GM23338 (cell line): ENCODE measurements at places on chromosomes 16 and 17.

DNA sequence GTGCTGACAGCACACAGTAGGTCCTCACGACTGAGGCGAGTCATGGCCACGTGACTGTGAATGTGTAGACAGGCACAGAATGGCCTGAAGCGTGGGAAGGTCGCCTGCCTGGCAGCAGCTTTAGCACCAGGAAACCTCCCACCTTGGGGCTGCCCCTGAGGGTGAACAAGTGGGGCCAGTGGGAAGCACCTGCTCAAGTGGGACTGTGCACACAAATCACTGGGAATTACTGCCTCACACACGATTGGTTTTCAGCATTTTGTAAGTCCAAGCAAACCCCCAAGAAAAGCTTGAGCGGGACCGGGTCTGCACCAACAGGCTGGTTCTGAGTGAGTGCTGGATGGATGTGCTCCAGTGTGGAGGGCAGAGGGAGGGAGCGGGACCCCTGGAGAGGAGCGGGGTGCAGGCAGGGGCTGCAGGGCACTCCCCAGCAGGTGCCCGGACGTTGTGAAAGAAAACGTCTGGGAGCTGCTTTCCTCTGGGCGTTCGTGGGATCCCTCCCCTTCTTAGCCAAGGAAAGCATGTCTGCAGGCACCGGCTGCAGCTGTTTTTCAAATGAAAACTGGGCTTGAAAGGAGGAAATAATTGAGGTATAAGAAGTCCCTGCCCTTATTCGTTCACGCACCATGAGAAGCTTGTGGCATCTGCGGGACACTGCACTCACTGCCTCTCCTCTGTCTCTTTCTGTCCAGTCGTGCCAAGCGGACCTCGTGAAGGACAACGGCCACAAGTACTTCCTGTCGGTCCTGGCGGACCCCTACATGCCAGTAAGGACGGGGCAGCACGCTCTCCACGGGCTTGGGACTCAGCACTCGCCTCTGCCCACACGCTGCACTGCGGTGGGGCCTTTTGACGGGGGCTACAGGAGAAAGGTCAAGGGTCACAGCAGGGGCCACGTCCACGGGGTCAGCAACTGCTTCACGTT is 111.7 kb upstream of the CHMP6 start:
- no peak for DNase-seq

DNA sequence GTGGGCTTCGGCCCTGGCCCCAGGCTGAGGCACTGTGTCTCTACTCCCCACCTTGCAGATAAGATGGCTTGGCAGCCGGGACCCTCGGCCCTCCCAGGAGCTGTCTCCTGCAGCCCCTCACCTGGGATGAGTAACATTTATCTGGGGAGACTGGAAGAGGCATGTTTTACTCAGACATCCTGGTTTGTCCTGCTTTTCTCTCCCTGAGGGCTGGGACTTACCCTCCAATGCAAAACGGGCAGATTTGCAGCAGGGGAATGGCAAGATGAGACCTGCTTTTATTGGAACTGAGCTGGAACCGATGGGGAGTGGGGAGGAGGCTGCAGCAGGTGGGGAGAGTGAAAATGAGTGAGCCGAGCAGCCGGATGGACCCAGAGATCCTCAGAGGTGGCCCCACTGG is 27.3 kb upstream of the UBE2G1 start:
- no peak for DNase-seq

- no peak for DNase-seq
These were observed 17.9 kb upstream of the TMIGD1 start for GRCh38 chr17:30351735-30352134.

- DNase-seq, result no peak
These were observed 212.2 kb upstream of the FOXF1 start for GRCh38 chr16:86297866-86298757.

DNA sequence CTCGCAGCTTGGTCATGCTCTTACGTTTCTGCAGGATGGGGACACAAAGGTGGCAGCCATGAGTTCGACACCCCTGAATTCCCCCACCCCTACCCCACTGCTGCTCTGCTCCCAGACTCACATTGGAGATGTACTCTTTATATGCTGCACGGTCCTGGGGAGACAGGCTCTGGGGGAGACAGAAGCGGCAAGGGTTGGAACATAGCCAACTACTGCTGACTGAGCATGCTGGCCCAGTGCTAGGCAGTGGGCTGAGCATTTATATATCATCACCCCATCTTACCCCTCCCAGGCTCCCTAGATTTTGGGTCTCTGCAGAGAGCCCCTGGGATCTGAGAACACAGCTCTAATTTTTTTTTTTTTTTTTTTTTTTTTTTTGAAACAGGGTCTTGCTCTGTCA is 8.1 kb upstream of the ATXN7L3 start:
- DNase-seq, result no peak

- no peak for DNase-seq
These were observed 818 bp downstream of the DNAJC7 start for GRCh38 chr17:42016411-42016831.

DNA sequence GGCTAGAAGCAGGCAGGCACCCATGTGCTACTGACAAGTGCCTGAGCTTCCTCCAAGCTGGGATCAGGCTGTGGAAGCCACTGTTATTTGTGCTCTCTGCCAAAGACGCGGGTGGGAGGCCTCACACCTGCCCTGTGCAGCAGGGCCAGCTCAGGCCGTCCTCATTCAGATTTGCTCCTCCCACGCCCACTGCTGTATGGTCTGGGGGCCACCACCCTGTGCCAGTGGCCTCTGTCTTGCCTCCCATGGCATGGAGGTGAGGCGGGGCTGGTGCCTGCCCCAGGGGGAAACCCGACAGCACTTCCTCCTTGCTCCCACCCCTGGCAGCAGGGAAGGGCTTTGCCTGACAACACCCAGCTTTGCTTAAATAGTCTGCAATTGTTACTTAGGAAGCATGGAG is 356.5 kb upstream of the CDH8 start:
- no peak for DNase-seq

DNA sequence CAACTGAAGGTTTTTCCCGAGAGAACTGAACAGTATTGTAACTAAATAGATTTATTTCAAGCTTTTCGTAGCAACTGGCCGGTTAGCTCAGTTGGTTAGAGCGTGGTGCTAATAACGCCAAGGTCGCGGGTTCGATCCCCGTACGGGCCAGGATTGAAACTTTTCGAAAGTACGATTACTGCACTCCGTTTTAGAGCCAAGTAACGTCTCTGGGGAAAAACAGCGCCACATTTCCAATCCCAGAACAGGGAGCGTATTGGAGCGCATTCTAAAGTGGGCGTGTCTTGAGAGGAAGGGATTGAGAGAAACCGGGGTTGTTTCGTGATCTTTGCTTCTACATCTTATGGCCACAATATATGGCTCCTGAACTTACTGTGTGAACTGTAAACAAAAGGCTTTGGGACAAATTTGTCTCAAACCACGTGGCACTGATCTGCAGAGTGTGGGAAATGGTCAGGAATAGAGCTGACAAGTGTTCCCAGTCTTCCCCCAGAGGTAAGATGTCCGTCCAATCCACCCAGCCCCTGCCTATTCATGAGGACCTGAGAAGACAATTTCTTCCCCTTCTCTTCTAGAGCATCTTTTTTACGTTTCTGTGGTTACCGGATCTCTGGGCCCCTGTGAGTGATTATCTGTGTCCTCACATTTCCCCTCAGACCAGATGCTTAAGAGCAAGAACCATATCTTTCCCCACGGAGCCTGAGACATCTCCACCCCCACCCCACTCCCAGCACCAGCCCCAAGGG is 2.3 kb downstream of the BORCS6 start:
- DNase-seq, result peak; percentile 98
